ENCODE measurements at places on chromosomes 11 and 22.

DNA sequence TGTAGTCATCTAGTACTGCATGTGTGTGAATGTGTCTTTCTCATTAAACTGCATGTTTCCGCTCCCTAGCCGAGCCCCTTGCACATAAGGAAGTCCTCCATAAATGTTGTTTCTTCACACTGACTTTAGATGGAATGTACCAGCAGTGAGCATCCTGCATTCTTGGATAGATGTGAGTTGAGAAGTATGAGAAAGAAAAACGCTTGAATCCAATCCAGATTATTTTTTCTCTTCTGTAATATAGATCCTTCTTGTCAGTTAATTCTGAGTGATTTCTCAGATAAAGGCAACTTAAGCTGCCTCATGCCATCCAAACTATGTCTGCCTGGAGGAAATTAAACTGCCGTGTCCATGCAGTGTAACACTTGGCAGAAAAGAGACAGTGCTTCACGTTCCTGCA lies 268.1 kb upstream of the ISX start:
- no peaks in the 10 kb centered on the region for H3K36me3 ChIP-seq
- no peak overlapping the region for H3K4me3 ChIP-seq
- no peak overlapping the region for H3K27ac ChIP-seq
- H3K27me3 ChIP-seq: no peaks in the 10 kb centered on the region
- H3K4me1 ChIP-seq: no peaks in the 10 kb centered on the region

GRCh38 chr11:97354026-97354425 lies 964.2 kb downstream of the JRKL start:
- H3K27me3 ChIP-seq: no peaks in the 10 kb centered on the region
- H3K27ac ChIP-seq: no peak overlapping the region
- no peaks in the 10 kb centered on the region for H3K36me3 ChIP-seq
- no peaks in the 10 kb centered on the region for H3K4me1 ChIP-seq
- no peak overlapping the region for H3K4me3 ChIP-seq

DNA sequence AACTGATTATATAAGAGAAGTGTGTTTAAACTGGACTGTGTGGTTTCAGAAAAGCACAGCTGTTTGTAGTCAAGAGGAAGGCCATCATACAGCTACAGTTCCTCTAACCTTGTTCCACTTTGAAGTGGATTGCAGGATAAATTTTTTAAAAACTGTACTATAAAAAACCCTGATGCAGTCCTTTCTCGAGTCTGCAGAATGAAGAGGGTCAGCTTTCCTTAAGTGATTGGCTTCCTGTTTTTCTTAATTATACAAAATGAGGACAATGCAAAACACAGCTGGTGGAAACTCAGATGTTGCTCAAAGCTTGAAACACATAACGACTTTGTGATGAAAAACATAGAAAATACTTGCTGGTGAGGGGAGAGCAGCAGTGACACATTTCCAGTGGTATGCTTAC lies 1060.5 kb downstream of the DLG2 start:
- no peaks in the 10 kb centered on the region for H3K36me3 ChIP-seq
- no peak overlapping the region for H3K27ac ChIP-seq
- no peaks in the 10 kb centered on the region for H3K4me1 ChIP-seq
- H3K4me3 ChIP-seq: no peak overlapping the region

DNA sequence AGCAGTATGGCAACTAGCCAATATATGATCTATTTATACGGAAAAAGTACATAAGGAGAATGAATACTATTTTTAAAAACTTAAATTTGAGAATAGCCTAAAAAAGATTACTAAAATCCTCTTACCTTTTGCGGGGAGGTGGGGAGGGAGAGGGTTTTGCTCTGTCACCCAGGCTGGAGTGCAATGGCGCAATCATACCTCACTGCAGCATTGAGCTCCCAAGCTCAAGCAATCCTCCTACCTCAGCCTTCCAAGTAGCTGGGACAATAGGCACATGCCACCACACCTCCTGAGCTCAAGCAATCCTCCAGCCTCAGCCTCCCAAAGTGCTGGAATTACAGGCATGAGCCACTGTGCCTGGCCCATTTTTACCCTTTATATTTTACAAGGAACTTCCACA lies 82.0 kb downstream of the TTC28 start:
- H3K4me3 ChIP-seq: no peak overlapping the region
- H3K27ac ChIP-seq: no peak overlapping the region
- no peak for DNase-seq
- no peaks in the 10 kb centered on the region for H3K4me1 ChIP-seq

- H3K4me1 ChIP-seq: peaks cover 15% of the 10 kb centered on the region
- DNase-seq: no peak
- H3K4me3 ChIP-seq: peak overlapping the region; percentile 72
- H3K27me3 ChIP-seq: no peaks in the 10 kb centered on the region
These were observed 697 bp downstream of the RNF169 start for GRCh38 chr11:74749127-74749964.

DNA sequence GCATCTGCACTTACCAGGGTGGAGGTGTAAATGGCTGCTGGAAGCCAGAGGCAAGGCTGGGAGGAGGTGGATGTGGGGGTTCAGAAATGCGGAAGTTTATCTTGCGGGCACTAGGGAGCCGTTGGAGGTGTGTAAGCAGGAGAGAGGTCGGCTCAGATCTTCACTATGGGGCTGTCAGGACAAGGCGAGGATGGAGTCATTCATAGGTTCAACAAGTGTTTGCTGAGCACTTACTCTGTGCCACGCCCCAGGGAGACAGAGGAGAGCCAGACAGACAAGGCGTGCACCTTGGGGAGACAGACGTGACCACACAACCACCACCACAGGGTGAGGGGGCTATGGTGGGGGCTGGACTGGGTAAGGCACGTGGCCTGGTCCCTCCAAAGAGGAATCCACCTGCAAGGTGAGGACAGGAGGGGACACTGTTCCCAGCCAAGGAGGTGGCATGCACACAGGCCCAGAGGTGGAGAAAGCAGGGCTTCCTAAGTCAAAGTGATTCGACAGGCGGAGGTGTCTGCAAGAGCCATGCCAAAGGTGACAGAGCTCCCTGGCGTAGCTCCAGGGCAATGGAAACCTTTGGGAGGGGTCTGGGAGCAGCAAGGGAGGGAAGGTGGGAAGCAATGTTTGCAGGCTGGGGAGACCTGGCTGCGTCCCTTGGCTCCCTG lies 30.8 kb upstream of the TCF20 start:
- H3K4me3 ChIP-seq: no peak overlapping the region
- peaks cover 22% of the 10 kb centered on the region for H3K4me1 ChIP-seq
- H3K27ac ChIP-seq: peak overlapping the region; percentile 20

DNA sequence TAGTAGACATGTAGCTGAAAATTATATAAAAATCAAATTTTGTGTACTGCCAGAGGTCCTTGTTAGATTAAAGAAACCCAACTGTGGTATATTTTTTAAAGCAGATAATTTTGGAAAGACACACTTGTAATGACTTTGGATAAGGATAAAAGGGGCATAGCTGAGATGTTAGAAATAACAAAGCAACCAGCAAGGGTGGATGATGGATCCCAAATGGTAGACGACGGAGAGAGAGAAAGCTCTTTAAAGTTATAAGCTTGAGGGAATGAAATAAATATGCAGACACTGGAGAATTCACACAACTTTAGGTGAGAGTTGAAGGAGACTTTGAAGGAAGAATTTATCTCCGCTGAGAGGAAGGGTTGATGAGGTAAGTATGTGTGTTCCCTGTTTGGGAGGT lies 10.6 kb downstream of the NCAM1 start:
- H3K36me3 ChIP-seq: no peaks in the 10 kb centered on the region
- no peak overlapping the region for H3K27ac ChIP-seq
- no peak for DNase-seq
- no peaks in the 10 kb centered on the region for H3K27me3 ChIP-seq

DNA sequence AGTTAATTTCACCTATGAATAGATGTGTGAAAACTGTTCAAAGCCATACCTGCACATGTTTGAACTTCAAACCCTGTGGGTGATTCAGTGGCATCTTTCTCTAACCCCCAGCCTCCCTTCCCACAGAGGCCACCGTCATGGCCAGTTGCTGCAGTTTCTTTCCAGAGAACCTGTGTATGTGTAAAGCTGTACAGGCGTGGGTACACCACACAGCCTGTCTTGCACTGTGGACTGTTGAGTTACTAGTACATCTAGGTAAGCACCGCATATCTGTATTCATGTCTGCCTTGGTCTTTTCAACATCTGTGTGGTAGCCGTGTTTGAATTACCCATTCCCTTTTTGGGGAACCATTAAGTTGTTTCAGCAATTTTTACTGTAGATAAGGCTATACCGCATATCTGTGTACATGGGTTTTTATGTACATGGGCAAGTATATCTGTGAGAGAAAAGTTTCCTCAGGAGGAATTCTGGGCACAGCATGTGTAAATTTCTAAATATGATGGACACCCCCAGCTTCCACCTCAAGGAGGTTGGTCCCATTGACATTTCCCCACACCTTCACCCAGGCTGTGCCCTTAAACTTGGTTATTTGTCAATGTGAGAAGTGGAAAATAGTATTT lies 13.9 kb downstream of the NEAT1 start:
- no peak overlapping the region for H3K4me3 ChIP-seq
- DNase-seq: no peak
- H3K27me3 ChIP-seq: no peaks in the 10 kb centered on the region
- peaks cover 43% of the 10 kb centered on the region for H3K4me1 ChIP-seq
- H3K27ac ChIP-seq: no peak overlapping the region
- peaks cover 2% of the 10 kb centered on the region for H3K36me3 ChIP-seq

- H3K4me3 ChIP-seq: no peak overlapping the region
- no peaks in the 10 kb centered on the region for H3K27me3 ChIP-seq
- peaks cover 14% of the 10 kb centered on the region for H3K36me3 ChIP-seq
- DNase-seq: no peak
These were observed 18.5 kb downstream of the TPCN2 start for GRCh38 chr11:69067200-69067599.

- no peak for DNase-seq
- no peaks in the 10 kb centered on the region for H3K27me3 ChIP-seq
- no peak overlapping the region for H3K4me3 ChIP-seq
- no peaks in the 10 kb centered on the region for H3K36me3 ChIP-seq
These were observed 412.5 kb downstream of the SHANK2 start for GRCh38 chr11:70839851-70840250.

DNA sequence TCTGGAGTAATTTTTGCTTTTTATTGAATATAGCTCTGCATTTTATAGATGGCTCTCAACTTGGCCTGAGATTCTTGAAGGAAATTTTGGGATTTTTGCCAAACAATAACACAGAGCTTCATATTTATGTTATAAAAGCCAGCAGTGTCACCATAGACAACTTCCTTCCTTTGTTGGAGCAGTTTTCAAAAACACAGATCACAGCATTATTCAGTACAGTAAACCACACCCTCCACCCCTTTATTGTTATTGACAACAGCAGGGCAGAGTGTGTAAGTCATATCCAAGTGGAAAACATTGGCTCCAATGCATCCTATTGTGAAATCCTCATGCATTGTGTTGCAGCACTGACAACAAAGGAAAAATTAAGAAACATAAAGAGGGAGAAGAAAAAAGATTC lies 62.6 kb upstream of the PRSS23 start:
- H3K4me3 ChIP-seq: no peak overlapping the region
- no peak for DNase-seq
- no peaks in the 10 kb centered on the region for H3K4me1 ChIP-seq
- H3K27me3 ChIP-seq: no peaks in the 10 kb centered on the region
- no peaks in the 10 kb centered on the region for H3K36me3 ChIP-seq

GRCh38 chr11:106463796-106464201 lies 386.3 kb downstream of the AASDHPPT start:
- H3K27me3 ChIP-seq: no peaks in the 10 kb centered on the region
- no peaks in the 10 kb centered on the region for H3K4me1 ChIP-seq
- DNase-seq: no peak
- no peak overlapping the region for H3K4me3 ChIP-seq

DNA sequence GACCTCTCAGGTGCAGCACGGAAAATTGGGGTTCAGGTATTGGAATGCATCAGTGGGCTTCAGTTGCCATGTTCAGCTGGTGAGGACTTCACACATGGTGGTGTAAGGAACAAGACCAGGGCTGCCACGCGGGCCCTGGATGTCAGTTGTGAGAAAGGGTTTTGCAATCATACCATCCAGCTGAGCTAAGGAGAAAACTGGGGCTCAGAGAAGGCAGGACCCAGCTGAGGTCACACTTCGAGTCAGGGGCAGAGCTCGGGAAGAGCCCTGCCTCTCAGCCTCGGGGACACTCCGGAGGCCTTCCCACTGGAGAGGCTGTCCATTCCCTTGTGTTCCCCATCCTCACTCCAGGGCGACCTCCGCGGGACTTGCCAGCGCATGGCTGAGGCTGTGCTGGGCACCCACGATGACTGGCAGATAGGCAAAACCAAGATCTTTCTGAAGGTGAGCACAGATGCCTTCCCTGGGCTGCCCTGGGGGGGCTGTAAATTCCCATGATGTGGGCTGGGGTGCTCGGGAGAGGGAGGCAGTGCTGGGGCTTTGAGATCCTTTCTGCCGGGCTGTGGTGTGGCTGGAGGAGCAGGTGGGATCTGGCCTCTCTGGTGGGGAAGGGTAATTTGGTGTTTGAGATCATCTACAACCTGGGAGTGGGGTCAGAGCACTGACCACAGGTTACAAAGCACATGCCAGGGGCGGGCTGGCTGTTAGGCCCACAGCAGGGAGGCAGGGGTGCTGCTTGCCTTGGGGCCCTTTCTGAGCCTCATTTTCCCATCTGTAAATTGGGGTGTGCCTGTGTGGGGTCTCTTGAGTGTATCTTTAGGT lies 47.2 kb downstream of the MYO7A start:
- no peaks in the 10 kb centered on the region for H3K27me3 ChIP-seq
- no peak for DNase-seq
- no peak overlapping the region for H3K4me3 ChIP-seq
- no peak overlapping the region for H3K27ac ChIP-seq
- peaks cover 7% of the 10 kb centered on the region for H3K4me1 ChIP-seq
- no peaks in the 10 kb centered on the region for H3K36me3 ChIP-seq

GRCh38 chr11:101582989-101583250 lies 887 bp downstream of the TRPC6 start:
- H3K4me3 ChIP-seq: no peak overlapping the region
- no peaks in the 10 kb centered on the region for H3K4me1 ChIP-seq
- H3K27ac ChIP-seq: no peak overlapping the region
- no peak for DNase-seq
- H3K36me3 ChIP-seq: no peaks in the 10 kb centered on the region
- no peaks in the 10 kb centered on the region for H3K27me3 ChIP-seq

DNA sequence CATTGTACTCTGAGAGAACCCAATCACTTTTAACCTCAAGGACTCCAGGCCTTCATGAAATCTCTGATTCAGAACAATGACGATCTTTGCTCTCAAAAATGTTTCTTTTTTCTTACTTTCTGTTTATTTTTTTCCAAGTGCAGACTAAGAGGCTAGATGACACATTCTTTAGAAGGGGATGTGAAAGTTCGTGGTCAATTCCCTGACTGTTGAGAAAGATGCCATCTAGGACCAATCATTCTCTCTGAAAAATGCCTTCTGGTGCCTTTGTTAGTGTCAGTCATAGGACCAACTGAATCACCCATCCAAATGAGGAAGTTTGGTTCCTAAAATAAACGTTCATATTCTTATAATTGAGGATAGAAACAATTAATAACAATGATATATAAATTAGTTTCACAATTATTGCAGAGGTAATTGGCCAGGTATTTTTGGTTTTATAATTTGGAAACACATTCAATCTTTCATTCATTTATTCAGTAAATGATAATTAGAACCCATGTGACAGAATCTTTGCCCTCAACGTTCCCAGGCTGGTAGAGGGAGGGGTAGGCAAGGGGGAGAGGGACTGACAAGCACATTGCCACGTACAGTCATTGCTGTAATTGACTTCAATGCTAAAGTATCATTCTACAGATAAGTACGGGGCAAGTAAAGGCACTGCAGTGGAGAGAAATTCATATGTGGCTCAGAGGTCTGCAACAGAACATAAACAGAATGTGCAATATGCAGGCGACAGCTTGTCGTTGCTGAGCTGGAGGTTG lies 333.4 kb upstream of the MPPED2 start:
- no peaks in the 10 kb centered on the region for H3K36me3 ChIP-seq
- H3K27ac ChIP-seq: no peak overlapping the region
- no peaks in the 10 kb centered on the region for H3K27me3 ChIP-seq
- no peaks in the 10 kb centered on the region for H3K4me1 ChIP-seq
